Stimulated activated CD8-positive, alpha-beta memory T cell treated with anti-CD3 and anti-CD28 coated beads, Interleukin-4, amount 100 ng/mL, for 4 hours (primary cell): ENCODE measurements at places on chromosomes 16 and 17.

- DNase-seq: no peak
Measured at GRCh38 chr17:58640202-58640601, 51.6 kb downstream of the TEX14 start.

- DNase-seq: no peak
Measured at GRCh38 chr17:57441270-57441600, 184.9 kb downstream of the MSI2 start.

- no peak for DNase-seq
Measured at GRCh38 chr17:15917438-15918027, 27.4 kb upstream of the ADORA2B start.

DNA sequence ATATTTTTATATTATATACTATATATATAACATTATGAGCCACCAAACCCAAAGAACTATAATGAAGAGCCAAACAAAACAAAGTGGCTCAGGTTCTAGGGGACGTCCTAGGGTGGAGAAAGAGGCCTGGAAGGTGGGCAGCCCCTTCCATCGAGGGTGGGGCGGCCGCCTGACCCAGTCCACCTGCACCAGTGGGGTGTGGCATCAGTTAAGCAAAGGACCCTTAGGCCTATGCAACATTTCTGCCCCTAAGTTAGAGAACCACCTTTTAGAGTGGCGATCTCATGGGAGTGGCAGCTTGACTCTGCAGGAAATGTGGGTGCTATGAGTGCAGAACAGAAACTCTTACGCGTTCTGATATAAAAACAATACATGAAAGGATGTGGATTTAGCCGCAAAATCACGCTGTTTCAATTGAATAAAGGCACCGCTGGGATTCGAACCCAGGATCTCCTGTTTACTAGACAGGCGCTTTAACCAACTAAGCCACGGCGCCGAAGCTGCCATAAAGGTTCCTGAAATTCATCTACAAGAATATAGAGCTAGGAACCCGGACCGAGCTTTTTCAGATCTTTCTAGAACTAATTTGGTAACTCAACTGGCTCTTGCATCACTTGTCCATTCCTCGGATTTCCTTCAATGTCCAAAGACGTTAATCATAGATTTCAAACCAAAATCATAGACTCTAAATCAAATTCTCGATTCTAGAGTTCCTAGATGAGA, 15.6 kb upstream of the AURKB start:
- no peak for DNase-seq

DNA sequence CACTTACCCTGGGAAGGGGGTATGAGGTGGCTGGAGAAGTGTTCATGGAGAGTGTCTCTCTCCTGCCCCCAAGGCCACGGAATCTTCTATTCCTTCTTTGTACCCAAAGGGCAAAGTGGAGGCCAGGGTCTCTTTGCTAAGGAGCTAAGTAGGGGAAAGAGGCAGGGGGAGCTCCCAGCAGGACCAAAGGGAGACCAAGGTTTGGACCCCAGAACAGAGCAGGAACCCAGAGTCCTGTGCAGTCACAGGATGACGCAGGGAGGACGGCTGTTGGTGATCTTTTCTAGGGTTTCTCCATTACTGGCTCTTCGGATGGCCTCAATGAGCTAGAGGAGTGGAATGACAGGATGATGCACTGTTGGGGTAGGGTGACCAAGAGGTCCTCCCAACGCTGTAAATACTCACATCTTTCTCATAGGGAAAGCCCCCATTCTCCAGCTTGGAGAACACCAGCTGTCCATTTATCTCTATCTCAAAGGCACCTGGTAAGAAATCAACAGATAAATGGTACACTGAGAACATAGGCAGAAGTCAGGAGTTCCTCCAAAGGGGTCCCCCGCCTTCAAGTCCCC, 966 bp downstream of the MIEN1 start:
- DNase-seq: no peak

GRCh38 chr16:26985100-26986065, 81.3 kb upstream of the C16orf82 start:
- DNase-seq: no peak

DNA sequence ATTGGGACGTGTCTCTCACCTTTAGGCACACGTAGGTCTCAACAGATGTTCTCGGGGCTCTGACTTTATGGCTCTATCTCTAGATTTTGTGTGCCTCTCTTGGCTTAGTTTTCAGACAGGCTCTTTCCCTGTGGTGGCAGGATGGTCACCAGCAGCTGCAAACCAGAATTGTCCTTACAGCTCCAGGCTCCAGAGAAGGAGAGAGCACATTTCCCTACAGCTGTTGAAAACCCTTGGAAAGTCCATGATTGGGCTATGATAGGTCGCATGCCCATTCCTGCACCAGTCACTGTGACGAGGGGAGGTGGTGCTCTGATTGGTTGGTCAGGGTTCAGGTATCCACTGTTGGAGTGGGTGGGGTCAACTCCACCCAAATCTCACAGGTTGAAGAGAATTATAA, 41.5 kb downstream of the SHISA9 start:
- no peak for DNase-seq

DNA sequence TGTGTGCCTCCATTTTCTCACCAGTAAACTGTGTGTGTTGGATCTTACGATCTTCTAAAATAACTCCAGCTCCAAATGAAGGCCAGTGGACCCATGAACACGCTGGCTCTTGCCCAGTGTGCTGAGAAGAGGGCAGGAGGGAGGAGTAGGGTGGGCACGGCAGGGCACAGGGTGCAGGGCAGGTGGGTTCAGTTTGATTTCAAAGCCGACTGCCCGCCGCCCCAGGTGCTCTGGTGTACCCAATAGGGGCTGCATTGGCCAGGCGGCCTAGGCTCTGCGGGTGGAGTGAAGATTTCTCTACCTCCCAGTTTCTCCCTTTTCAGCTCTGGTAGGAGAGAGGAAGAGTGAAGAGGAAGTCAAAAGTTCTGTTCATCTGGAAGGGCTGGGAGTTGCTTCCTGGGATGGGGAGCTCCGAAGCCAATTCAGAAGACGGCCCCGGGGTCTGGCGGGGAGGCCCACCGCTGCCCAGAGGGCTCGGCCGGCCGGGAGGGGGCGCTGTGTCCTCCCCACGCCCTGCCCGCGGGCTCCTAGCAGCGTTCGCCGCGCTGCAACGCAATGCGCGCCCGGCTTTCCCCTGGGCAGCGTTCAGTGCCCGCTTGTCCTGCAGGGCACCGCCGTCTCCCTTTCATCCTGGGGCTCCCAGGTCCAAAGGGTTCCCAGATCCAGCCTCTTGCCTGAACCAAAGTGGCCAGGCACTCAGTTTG, 1.1 kb upstream of the CRHR1 start:
- DNase-seq: no peak

DNA sequence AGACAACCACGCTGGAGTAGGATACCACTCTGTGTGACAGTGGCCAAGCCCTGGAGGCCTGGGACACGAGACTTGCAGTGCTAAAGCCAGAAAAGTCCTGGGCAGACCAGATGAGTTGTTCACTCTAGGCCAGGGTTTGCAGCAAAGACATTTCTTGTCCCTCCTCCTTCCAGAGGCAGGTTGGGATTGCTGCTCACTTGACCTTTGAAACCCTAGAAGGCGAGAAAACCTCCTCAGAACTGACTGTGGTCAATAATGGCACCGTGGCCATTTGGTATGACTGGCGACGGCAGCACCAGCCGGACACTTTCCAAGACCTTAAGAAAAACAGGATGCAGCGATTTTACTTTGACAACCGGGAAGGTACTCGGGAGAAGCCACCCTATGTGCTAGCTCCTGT, 9.8 kb upstream of the EPN3 start:
- DNase-seq: no peak

GRCh38 chr16:8619671-8620370, 1.7 kb upstream of the METTL22 start:
- no peak for DNase-seq

GRCh38 chr17:74527081-74527480, 4.2 kb downstream of the CD300LB start:
- no peak for DNase-seq

- no peak for DNase-seq
Measured at GRCh38 chr17:62405451-62405850, 18.2 kb upstream of the METTL2A start.

- DNase-seq: no peak
Measured at GRCh38 chr17:74749279-74750038, 1.0 kb downstream of the NHERF1 start.

- no peak for DNase-seq
Measured at GRCh38 chr16:17368446-17368845, 102.3 kb downstream of the XYLT1 start.

DNA sequence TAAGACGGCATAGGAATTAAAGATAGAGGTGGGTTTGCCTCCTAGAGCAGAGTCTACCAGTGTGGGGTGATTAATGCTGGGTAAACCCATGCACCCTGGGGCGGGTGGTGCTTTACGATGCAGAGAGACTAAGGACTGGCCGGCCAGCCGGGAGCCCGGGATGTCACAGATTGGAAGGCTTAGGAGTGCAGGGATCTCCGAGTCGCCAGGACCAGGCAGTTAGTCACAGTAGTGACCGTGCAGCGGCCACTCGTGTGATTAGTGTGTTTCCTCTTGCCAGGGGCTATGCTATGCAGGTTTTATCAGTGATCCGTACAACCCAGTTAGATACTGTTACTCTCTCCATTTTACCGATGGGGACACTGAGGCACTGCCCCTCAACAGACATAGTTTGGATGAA, 10.4 kb downstream of the CMIP start:
- DNase-seq: no peak

DNA sequence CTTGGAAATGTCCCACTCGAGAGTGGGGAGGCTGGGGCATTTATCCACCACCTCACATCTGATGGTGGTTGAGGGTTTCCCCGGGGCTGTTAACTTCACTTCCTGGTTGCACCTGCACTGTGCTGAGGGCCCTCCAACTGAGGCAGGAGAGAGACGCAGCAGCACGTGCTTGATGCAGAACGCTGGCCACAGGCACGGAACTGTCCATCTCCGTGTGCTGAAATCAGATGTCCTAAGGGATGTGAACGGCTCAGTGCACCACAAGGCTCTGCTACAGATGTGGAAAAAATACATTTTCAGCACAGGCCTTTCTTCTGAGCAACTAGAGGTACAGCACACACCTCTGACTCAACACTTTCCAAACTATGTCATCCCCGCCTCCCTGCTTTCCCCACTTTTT, 114.8 kb upstream of the C16orf82 start:
- DNase-seq: no peak

- DNase-seq: no peak
Measured at GRCh38 chr17:81807839-81808238, 3.9 kb downstream of the GCGR start.

DNA sequence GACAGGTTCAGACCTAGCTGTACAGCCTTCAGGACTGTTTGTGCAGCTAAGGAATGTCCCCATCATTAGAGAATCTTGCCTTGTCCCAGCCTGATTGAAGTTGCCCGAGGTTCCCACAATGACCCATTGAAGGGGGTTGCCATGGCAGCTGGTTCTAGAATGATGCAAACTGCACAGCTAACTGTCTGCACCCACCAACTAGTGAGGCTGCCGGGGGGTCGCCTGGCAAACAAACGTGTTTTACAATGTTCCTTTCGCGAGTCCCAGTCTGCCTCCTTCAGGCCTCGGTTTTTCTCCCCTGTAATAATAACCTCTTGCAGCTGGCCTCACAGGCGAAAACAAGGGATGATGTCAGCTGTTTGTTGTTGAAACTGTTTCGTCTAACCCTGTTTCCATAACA, 5.5 kb downstream of the C16orf96 start:
- DNase-seq: no peak

- no peak for DNase-seq
Measured at GRCh38 chr17:34532281-34533065, 46.9 kb upstream of the TMEM132E start.

GRCh38 chr16:53775821-53776431, 72.0 kb downstream of the FTO start:
- no peak for DNase-seq

DNA sequence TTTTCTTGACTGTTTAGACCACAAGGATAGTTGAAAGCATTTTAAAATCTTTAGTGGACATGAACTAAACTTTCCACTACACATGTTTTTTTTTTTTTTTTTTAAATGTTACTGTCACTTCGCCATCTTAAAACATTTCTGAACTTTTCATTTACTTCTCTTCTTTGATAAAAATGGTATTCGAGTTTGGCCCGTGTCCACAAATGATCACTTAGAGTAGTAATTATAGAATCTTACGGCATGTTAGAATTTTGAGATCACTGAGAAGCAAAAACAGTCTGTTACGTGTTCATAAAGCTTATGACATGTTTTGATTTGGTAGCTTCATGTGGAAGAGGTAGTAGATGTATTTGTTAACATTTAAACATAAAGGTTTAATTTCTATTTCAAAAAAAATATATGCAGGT, 1.1 kb downstream of the NSRP1 start:
- DNase-seq: no peak

DNA sequence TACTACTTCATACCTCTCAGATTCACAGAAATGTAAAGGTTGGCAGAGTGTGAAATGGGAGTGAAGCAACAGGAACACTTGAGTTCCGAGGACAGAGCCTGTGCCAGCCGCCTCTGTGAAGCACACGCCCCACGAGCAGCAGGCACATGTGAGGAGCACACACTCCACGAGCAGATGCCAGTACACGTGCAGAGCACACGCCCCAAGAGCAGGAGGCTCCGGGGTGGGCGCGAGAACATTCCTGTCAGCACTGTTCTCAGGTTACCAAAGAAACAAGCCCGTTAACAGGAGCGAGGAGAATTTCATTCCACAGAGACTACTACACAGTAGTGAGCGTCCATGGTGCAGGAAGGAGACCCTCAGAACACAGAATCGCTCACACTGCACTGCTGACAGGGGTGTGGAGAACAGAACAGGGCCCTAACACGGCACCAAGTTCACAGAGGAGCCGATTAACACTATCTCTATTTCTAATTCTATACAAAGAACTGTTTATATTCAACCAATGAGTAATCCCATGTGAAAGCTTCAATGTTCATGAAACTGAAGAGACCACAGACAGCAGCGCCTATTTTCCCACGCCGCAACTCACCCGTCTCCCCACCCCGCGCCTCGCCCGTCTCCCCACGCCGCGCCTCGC, 40.1 kb downstream of the KLHDC4 start:
- DNase-seq: no peak

GRCh38 chr17:6901086-6901485, 69.6 kb upstream of the TEKT1 start:
- no peak for DNase-seq

- DNase-seq: no peak
Measured at GRCh38 chr17:43532581-43532980, 13.6 kb downstream of the ETV4 start.

- DNase-seq: no peak
Measured at GRCh38 chr16:23979441-23979840, 143.7 kb downstream of the PRKCB start.

GRCh38 chr17:61196302-61196704, 203.3 kb upstream of the TBX2 start:
- DNase-seq: no peak

DNA sequence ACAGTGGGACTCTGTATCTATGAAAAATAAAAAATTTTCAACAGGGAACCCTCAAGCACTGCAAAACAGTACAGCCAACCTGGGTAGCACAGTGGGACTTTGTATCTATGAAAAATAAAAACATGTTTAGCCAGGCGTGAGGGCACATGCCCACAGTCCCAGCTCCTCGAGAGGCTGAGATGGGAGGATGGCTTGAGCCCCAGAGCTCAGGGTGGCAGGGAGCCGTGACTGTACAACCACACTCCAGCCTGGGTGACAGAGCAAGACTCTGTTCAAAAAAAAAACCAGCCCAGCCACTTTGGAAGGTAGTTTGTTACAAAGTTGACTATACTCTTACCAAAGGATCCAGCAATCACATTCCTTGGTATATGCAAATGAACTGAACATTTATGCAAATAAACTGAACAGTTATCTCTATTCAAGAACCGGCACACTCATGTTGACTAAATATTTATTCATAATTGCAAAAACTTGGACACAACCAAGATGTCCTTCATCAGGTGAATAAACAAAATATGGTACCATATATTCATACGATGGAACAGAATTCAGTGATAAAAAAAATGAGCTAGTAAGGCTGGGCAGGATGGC, 5.2 kb downstream of the RPH3AL start:
- DNase-seq: no peak

GRCh38 chr17:72872396-72872795, 220.1 kb downstream of the SLC39A11 start:
- no peak for DNase-seq
